Kidney epithelial cell (primary cell): ENCODE measurements at places on chromosomes 2 and 18.

DNA sequence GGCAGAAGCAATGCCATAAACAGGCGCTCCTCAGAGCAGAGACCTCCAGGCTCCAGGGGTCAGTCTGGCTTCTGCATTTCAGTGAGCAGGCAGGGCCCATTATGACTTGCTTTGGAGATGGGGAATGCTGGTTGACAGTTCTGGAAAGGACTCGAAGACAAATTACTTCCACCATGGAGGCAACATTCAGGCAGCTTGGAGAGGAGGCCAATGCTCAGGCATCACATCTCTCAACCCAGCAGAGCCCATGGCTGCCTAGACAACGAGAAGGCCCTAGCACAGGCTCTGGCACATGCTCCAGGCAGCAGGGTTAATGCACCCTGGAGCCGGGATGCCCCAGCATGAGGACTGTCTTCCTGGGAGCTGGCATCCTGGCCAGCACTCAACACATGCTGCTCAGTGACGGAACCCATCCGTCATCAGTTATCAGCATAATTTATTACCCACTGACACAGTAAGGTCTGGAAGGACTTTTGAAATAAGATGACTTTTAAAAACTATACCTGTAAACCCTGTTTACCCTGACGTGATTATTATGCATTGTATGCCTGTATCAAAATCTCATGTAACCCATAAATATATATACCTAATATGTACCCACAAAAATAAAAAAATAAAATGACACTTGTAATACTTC is 52.8 kb downstream of the ADNP2 start:
- DNase-seq, result no peak

- no peak for DNase-seq
These were observed 34.4 kb downstream of the CABLES1 start for GRCh38 chr18:23169673-23170044.

DNA sequence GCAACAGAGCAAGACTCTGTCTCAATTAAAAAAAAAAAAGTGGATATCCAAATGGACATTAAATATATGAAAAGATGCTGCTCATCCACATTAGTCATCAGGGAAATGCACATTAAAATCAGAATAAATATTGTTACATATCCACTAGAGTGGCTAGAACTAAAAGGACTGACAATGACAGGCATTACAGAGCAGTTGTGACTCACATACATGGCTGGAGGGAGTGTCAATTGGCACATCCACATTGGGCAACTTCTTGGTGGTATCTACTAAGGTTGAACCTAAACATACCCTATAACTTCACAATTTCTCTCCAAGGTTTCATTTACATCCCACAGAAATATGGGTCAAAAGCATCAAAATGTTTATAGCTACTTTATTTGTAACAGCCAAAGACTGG is 14.0 kb upstream of the DNER start:
- no peak for DNase-seq

DNA sequence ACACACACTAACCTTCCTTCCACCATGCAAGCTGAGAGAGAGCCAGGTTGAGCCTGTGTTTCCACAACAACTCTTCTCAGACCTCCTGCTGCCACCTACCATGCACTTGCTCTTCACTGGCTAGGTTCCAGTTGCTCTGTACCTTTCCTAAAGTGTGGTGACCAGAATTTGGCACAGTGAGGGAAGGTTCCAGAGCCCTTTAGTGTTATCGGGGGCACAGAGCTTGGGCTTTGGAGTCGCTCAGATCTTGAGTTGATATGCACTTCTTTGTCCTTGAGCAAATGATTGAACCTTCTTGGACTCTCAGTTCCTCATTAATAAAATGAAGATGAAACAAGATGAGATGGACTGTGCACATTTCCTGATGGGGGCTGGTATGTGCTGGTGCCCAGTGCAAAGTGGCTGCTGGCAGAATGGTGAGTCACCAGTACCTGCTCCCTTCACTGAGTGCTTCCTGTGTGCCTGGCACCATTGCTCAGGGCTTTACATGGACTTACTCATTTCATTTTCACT is 47.1 kb downstream of the NEDD4L start:
- peak; percentile 32 for DNase-seq

DNA sequence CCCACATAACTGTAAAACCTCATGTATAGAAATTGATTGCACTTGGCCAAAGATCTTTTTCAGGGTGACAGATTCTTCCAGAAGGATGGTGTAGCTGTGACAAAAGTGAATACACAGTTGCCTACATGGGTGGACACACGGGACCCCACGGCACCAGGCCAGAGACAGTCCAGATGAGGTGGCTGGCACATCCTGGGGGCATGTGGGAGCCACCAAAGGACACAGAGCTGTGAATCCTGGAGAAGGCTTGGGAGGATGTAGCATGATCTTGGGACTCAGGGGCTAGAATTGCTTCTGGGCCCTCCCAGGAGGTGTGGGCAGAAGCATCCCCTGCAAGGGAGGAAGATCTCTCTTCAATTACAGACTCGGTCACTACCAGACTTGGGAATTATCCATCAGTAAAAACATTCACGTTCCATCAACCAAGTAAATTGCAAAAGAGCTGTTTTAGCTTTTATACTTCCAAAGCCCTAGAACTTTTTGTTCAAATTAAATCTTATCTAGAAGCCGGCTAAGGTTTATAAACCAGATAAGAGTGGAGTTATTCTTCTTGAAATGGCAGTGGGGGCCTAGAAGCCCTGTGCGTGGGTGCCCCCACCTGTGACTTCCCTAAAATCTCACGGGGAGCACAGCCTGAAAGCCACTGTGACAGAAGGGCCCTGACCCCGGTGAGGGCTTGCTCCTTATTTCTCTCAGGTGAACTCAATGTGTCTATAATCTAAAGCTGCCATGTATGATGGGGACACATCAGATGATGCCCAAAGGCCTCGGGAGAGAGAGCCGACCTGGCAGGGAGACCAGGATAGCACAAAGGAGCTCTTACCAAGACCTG is 81.7 kb downstream of the SEPTIN10 start:
- DNase-seq, result no peak

DNA sequence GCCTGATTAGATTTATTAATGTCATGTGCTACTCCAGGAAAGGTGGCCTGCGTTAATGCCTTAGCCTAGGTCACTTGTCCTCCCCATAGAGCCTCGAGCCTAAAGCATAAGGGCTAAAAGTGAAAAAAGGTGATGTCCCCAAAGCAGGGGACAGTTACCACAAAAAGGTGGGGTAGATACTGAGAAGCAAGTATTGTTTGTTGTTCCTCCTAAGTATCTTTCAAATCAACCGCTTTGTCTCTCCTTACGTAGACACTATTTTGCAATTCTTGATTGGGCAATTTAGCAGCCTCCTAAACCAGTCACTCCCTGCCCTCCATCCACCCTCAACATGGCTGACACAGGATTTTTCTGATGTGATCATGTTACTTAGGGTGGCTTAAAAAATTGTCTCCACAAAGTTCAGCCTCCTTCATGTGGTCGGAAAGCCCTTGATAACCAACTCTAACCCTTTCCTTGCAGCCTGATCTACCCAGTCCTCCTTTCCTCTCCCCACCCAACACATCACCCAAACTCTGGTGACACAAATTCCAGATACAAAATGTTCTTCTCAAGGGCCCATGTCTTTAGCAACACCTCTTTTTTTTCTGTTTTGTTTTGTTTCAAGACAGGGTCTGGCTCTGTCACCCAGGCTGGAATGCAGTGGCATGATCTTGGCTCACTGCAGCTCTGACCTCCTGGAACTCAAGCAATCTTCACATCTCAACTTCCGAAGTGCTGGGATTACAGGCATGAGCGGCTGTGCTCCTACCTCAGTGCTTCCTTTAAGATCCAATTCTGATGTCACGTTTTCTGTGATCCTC is 6.9 kb downstream of the INHA start:
- no peak for DNase-seq

DNA sequence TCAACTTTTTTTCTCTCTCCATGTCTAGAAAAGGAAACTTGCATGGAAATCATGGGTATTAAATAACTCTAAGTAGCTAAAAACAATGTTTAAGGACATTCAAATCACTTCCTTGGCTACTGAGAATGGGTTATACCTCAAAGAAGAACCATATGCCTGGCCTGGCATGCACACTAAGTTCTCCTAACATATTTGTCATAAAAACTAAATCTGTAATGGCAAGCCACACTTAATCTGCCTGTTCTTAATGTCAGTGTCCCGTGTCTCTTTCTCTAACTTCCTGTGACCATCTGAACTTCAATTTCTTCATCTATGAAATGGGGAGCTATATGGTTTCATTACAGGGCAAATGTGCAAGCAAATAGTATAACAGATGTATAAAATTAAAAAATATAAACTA is 11.1 kb downstream of the PDE1A start:
- DNase-seq, result no peak

DNA sequence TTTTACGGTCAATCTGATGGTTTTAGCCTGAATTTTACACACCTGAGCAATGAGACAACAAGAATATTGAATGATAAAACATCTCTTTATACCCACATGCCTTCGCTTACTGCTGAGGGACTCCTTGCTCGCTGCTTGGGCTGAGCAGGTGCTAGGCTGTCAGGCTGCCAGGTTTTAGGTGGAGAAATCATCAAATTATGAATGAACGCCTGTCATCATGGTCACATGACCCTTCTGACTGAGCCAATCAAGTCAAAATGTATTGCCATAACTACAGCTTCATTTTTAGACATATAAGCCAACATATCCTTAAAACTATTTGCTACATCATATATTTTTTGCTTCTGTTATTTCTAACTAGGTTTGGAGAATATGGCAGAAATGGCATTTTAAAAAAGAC is 274.0 kb downstream of the LNPK start:
- DNase-seq, result no peak

- no peak for DNase-seq
These were observed 45.2 kb downstream of the PRKCE start for GRCh38 chr2:45696708-45697107.

DNA sequence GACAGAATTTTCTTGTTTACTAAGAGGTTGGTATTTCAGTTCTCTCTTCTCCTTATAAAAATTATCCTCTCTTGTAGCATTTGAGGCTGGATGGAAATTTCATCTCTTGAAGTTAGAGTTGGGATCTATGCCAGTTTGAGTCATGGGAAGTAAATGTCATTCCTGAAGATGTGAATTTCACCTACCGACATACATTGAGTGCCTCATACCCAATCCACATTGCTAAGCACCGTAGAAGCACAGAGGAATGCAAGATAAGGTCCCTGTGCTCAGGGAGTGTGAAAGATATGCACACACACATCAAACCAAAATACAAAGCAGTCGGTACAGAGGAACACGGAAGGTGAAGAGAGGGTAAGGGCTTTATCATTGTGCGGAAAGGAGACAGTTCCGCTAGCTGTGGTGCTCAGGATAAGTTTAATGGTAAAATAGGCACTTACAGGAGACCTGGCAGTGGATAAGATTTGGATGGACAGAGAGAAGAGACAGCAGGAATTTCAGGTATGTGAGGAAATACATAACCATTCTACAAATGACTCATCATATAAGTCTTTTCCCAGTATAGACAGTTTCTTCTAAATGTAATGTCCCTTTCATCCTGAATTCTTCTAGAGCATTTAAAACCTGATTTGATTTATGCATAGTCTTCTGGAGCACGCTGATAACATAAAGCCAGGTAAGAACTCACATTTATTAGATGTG is 205.3 kb upstream of the ST6GAL2 start:
- peak; percentile 12 for DNase-seq

DNA sequence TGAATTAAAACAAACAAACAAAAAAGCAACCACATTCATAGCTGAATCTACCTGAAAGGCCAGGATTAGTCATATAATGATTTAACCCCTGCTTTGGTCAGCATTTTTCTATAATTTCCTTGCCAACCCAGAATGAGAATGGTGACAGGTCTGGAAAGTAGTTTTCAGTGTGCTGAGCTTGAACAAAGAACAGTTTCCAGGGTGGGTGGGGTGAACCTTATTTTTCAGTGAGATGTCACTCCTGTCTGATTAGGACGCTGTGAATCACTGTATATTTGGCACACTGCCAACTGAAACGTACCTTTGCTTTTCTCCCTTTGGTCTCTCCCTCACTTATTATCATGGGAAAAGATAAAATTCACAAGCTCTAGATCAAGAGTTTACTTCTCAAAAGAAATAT is 35.0 kb upstream of the DSC1 start:
- DNase-seq, result no peak
